ENCODE measurements at places on chromosomes 12 and 14.

- no peak for DNase-seq
Observed at GRCh38 chr12:111505601-111506036, 93.5 kb downstream of the ATXN2 start.

- no peak for DNase-seq
Observed at GRCh38 chr12:108759924-108760323, 28.6 kb upstream of the CORO1C start.

GRCh38 chr12:102484428-102484958 lies 4.1 kb upstream of the IGF1 start:
- peak; percentile 56 for DNase-seq

DNA sequence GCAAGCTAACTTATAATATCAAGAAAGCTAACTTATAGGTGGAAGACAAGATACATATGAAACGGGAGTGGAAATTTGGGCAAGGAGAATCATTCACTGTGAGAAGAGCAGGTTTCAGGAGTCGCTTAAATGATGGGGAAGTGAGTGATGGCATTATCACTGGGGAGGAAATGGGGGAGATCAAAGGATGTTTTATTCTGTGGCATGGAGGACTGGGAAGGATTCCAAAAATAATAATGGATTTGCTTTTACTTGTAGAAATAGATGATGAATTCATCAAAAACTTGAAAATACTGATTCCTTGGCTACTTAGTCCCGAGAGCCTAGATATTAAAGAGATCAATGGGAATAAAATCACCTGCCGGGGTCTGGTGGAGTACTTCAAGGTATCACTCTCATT lies 47.8 kb downstream of the SAV1 start:
- DNase-seq = no peak

GRCh38 chr12:74051848-74052247 lies 485.8 kb upstream of the ATXN7L3B start:
- DNase-seq = no peak

GRCh38 chr12:130357729-130358330 lies 20.1 kb downstream of the PIWIL1 start:
- no peak for DNase-seq

- no peak for DNase-seq
Observed at GRCh38 chr12:89828575-89828974, 119.9 kb upstream of the ATP2B1 start.

DNA sequence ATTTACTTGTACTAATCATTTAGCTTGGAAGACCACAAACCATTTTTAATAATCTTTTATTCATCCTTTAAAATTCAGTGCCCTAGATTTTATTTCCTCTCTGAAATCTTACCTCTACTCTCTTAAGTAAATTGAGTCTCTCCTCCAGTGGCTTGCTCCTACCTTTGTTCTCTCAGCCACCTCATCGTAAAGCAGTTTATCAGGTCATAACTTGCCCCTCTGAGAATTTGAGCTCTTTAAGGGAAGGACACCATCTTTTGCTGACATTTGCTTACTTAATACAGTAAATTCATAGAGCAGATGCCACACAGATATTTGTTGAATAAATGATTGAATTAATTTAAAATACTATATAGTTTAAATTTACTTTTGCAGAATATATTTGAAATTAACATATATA lies 794.3 kb downstream of the C12orf50 start:
- no peak for DNase-seq

DNA sequence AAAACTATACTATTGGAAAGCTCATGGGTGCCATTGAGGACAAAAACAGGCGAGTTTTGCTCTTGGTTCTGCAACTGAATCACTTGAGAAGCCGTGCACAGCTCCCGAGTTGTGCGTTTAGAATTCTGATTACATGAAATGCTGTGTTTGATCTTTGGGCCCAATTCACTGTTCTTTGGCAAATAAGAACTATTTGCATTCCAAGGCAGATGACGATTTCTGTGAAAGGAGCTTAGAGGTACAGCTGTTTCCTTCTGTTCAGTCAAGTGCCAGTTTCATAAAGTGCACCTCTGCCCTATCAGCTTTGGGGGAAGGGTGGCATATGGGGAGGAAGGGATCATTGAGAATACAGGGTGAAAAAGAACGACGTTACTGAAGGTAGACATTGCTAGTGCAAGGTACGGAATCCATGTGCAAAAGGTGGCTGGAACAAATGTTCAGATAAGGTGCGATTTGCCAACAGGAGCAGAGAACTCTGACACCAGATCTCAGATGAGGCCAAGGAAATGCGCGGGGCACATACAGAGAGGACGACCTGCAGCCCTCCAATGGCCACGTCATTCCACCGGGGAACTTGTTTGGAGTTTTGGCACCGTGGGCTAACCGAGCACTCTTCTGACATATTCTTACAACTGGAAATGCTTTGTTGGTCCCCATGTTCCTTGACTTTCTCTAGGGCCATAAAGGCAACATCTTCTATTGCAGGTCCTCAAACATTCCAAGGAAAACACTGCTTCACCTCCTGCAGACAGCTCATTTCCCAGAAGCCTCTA lies 30.1 kb downstream of the TCHP start:
- no peak for DNase-seq

GRCh38 chr12:109717390-109718357 lies 4.0 kb downstream of the FAM222A start:
- DNase-seq = no peak

- no peak for DNase-seq
Observed at GRCh38 chr14:86217523-86217922, 687.6 kb downstream of the FLRT2 start.

DNA sequence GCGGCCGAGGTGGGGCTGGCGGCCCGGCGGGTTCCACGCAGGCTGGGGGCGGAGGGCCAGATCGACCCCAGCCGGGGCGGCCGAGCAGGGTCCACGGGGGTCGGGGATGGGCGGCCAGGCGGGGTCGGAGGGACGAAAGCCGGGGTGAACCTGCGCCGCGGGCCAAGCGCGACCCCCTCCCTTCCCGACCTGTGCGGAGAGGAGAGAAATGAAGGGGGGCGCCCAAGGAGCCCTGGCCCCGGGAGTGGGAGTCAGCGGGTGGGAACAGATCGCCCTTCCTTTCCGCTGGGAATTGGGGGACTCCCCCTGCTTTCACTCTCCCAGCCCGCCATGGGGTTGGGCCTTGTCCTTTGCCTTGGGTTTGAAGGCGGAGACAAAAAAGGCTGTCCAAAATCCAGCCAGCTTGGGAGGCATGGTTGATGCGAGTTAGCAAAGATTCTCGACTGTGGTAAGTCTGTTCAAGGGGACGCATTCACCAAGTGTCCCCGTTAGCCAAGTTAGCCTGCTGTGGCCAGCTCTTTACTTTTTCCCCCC lies 559 bp upstream of the CKAP4 start:
- peak; percentile 23 for DNase-seq

Data from activated naive CD4-positive, alpha-beta T cell treated with Interleukin-2 at 50 U/mL for 16 hours (primary cell).